ENCODE measurements at places on chromosomes 5 and 9.

- no peak for DNase-seq
Observed at GRCh38 chr9:114921171-114921570, 9.2 kb downstream of the TNFSF8 start.

- no peak for DNase-seq
Observed at GRCh38 chr5:158563760-158564390, 535.8 kb downstream of the EBF1 start.

- DNase-seq = no peak
Observed at GRCh38 chr5:158852622-158853021, 247.1 kb downstream of the EBF1 start.

DNA sequence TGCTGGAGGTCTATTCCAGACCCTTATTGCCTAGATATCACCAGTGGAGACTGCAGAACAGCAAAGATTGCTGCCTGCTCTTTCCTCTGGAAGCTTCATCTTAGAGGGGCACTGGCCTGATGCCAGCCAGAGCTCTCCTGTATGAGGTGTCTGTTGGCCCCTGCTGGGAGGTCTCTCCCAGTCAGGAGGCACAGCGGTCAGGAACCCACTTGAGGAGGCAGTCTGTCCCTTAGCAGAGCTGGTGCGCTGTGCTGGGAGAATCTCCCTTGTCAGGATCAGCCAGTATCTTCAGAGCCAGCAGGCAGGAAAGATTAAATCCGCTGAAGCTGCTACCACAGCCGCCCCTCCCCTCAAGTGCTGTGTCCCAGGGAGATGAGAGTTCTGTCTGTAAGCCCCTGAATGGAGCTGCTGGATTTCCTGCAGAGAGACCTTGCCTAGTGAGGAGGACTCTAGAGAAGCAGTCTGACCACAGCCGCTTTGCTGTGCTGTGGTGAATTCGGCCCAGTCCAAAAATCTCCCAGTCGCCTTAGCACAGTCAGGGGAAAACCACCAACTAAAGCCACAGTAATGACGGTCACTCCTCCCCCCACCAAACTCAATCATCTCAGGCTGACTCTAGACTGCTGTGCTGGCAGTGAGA lies 124.1 kb downstream of the JAKMIP2 start:
- no peak for DNase-seq

GRCh38 chr5:38319491-38319890 lies 61.1 kb downstream of the EGFLAM start:
- DNase-seq = no peak

- DNase-seq = no peak
Observed at GRCh38 chr9:112020680-112021596, 124.3 kb downstream of the UGCG start.

DNA sequence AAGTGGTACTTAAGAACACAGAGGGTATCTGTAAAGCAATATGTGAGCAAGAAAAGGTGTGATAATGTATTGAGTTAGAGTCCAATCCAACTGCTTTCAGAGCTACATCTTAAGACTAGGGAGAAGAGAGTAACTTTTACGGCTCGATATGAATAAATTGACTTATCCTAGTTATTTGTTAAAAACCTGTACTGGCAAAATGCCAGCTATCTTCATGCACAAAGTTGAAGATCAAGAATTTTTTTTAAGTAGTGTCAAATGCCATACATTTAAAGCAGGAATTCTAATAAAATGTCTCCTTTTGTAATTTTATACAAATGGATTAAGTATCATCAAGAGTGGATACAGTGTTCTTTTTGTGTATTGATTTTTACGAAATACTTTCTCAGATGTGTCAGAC lies 305.2 kb downstream of the KIAA0825 start:
- no peak for DNase-seq

- DNase-seq = no peak
Observed at GRCh38 chr9:95609426-95609825, 92.7 kb upstream of the PTCH1 start.

- DNase-seq = no peak
Observed at GRCh38 chr5:132012371-132013005, 1.0 kb upstream of the ACSL6 start.

DNA sequence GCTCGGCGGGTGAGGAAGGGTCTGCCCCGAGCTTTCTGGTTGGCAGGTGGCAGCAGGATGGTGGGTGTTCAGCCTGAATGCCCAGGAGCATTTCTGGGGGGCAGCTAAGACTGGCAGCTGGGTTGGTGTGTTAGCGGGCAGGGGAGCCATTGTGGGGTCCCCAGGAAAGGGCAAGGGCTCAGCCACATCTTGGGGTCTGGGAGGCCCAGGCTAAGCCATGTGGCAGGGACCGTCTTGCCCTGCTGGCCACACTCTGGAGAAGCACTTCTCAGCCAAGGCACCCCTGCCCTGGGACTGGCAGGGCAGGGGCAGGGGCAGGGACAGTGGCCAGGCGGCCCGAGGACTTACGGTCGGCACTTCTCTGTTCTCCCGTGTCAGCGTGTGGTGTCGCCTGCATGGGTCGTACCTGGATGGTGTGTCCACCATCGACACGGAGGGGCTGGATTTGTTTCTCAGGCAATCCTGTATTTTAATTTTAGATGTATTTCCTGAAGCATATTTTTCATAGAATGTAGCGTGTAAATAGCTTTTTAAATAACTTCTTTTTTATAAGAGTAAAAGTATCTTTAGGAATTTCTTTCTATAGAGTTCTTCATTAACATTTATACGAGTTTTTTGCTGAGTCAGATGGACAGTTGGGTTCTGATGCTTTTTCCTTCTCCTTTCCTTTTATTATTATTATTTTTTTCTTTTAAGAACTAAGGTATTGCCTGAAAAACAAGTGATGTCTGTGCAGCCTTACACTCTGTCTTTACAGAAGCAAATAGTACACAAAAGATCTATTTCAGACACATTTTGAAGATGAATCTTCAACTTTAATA lies 102.0 kb downstream of the PHF2 start:
- DNase-seq = no peak

GRCh38 chr5:118705959-118706667 lies 282.2 kb downstream of the DTWD2 start:
- DNase-seq = no peak

DNA sequence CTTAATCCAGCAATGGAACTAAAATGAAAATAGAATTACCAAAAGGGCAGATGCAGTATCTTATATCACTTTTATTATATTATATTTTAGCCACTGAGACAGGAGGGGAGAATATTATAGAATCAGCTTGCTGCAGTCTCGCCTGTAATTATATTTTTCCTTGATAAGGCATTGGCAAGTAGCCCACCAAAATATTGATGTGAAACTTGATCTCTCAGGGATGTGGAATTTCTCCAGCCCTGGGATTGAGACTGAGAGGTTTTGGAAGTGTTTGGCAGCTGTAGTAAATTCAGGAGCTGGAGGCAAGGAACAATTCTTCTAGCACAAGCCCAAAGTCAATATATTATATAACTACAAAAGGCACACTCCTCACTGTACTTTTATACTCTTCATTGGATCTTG lies 142.1 kb upstream of the ADAMTSL1 start:
- DNase-seq = no peak

- no peak for DNase-seq
Observed at GRCh38 chr9:93597142-93597706, 20.8 kb downstream of the PHF2 start.

GRCh38 chr9:14730461-14730898 lies 7.9 kb upstream of the CER1 start:
- DNase-seq = no peak

All from stimulated activated CD4-positive, alpha-beta T cell treated with anti-CD3 and anti-CD28 coated beads, TNF-alpha, amount 100 ng/mL, for 1 hour (primary cell).